Renal pelvis (tissue), 12 donors: ENCODE measurements at places on chromosomes 12 and 14. TPM values are rescaled to one million over a fixed set of nuclear protein-coding genes. Genes with fewer than 3 reads are reported as not detected.

SOAT2 gene
- 2.7 TPM for polyA plus RNA-seq

TAS2R20 gene
- 2.5 TPM for polyA plus RNA-seq

SRRM4 gene
- polyA plus RNA-seq, result 0.04 TPM

C12orf60 gene
- 4.1 TPM for polyA plus RNA-seq

CD163 gene
- 9.7 TPM for polyA plus RNA-seq

CDCA3 gene
- polyA plus RNA-seq, result 27.2 TPM

BDKRB2 gene
- 3.0 TPM for polyA plus RNA-seq
